NCI-H1105 (cell line): ENCODE measurements at places on chromosomes 7 and 10.

- DNase-seq, result no peak
Measured at GRCh38 chr10:114940735-114941134, 2.7 kb downstream of the TRUB1 start.

- DNase-seq, result no peak
Measured at GRCh38 chr7:121456015-121456414, 59.9 kb upstream of the FAM3C start.

- DNase-seq, result peak; percentile 8
Measured at GRCh38 chr10:51074238-51075028, at the start of gene PRKG1. TSS of gene PRKG1 (plus strand) at chr10:51074487.

DNA sequence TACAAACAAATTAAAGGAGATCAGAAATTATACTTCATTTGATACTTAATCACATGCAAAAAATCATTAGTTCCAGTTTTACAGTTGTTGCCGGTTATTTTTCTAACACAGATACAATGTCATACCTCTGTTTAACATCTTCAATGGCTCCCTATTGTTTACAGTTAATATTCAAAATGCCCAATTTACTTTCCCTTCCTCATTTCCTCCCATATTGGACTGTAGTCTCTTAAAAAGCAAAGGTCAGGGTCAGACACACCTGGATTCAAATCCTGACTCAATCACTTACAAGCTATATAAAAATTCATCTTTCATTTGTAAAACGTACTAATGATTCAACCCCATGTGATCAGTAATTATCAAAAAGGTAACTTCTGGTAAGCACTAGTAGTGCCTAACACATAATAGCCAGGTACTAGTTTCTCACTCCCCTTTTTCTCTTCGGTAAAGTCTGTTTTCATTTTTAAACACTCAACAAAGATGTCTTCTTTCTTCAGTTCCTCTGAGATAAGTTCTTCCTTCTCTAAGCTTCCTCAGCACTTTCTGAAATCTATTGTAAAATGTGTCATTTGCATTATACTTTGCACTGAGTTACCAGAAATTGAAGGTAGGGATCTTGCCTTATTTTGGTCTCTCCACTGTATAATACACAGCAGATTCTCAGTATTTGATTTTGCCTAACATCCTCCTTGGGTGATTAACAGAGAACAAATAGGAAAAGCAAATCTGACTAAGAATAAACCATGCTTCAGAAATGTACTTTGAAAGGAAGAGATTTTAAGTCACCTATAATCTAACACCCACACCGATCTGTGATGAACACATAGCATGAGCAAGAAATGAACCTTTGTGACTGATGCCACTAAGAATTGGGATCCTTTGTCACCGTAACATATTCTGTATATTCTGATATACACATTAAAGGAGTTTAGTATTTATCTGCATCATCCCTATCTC, 16.1 kb downstream of the KMT2C start:
- DNase-seq, result no peak

DNA sequence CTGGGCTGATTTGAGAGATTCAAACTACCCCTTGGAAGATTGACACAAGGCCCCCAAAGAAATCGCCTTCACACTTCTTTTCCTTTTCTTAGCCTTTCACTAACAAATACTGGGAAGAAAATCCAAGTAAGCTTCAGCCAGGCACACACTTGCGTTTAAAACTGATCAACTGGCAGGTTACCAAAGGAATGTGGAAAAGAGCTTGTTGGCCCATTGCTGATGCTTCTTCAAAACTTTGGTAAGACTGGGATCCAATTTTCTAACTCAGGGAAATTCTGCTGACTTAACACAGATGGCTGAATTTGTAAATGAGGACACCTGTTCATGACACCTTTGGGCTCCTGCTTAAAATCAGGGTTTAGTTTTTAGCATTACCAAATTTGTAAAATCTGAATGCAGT, 464.5 kb upstream of the GALNT17 start:
- DNase-seq, result no peak

- DNase-seq, result no peak
Measured at GRCh38 chr7:43764807-43765491, 6.5 kb downstream of the BLVRA start.

- DNase-seq, result no peak
Measured at GRCh38 chr10:75658036-75658435, 226.6 kb downstream of the LRMDA start.

DNA sequence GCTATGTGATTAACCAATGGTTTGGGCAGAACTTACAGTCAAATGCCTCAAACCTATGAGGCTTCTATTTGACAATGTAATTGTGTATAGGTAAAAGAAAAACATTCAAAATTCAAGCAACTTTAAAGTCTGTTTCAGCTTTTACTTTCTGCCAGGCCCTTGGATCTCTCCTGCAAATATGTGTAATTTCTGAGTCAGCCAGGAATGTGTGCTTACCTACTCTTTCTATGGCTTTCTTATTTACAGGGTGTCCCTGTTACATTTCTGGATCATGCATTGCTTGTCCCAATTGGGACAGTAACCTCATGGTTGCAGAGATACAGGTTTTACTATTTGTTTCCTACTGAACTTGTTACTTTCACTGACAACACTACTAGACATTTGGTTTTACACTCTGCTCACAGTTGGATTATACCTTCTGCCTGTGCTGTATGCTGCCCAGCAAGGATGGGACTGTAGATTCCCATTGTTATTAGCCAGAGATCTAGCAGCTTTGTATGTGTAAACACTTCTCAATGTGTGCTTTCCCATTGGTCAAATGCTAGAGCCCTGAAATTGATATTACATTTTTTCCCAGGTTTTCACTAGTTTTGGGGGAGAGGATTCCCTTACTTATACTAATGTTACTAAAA, 355.3 kb downstream of the ARL4A start:
- no peak for DNase-seq

DNA sequence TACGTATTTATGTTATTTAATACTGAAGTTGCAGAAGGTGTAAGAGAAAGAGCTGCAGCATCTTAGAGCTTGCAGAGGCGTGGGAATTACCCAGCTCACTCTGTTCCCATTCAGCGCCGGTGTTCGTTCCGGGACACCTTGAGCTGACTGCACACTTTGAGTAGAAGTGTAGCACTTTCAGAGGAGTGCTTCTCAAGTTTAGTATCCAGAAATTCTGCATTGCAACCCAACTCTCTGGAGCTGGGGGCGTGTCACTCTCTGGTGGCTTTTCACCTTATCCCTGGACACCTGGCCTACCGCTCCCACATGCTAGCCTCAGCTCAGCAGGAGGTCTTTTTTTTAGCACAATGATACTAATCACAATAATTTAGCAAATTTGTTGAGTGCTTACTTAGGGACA, 66.4 kb upstream of the SHH start:
- no peak for DNase-seq

DNA sequence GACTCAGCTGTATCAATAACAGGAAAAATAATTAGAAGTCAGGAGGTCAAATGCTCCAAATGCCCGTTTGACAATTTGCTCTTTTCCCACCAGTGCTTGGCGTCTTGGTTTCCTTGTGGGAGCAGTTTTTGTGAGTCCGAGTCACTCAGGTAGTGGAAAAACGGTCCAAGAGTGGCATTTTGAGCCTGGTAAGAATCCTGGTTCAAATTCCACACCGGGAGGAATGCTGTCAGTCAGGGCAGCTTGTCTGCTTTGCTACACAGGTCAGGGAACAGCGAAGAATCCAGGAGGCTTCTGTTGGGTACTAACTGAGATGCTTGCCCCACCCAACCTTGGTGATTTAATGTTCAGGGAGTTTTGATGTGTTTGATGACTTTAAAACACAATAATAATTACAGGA, 209.5 kb downstream of the HERPUD2 start:
- no peak for DNase-seq

DNA sequence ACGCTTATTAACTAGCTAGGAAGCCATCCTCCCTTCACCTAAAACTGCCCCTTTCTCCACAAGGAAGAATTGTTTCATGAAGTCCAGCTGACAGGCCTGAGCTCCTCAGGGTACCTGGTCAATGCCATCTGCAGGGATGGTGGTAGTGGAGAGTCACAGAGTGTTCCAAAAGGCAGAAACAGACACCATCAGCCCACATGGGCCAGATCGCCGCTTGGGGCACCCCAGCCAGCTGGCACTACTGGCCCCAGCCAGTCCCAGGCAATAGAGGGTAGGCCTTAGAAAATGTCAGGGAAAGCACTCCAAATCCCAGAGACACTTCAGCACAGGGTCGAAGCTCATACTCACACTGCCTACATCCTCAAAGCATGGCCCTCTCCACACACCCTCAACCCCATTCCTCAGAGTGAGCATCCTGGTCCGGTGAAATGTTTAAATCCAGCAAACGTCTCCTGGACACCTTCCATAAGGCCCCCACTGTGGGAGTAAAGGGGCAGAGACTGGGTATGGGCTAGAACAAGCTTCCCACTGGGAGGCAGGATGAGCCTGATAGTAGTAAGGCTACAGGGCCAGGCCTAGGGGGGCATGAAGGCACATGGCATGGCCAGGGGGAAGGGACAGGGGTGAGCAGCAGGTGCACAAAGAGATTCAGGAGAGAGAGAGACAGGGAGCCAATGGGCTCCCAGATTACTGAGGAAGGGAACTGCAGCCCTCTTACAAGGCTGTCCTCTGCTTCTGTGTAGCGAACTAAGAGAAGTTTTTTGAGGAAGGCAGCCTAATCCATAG, 1.9 kb downstream of the LRRC20 start:
- no peak for DNase-seq

- no peak for DNase-seq
Measured at GRCh38 chr10:29714096-29714874, 79.5 kb upstream of the SVIL start.

DNA sequence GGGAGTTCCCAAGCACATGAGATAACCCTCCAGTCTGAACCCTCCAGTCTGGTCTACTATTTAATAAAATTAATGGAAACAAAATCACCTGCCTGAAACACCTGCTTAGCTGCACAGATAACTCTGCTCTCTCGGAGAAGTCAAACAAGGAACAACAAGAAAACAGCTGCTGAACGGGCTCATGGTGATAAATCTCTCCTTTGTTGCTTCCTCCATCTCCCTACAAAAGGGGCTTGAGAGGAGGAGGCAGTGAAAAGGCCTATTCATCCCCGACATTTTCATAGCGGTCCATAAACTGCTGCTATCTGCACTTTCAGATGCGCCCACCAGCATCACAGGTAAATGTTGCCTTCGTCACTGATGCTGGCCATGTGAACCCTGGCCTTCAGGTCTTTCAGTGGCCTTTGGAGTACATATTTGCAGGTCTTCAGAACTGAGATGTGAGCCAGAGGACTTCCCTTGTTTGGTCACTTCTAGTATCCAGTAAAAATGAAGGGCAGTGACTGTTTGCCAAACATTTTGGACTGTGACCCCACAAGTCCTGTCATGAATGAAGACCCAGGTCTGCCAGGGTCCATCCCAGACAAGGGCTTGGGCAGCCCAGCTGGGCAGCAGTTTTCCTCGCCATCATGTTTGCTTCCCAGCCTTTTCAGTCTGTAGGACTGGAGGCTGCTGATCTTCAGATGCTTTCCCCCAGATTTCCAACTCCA, 15.9 kb downstream of the FKBP6 start:
- DNase-seq, result no peak

- DNase-seq, result no peak
Measured at GRCh38 chr10:129472696-129473555, 5.9 kb downstream of the MGMT start.

GRCh38 chr10:28768227-28768626, 90.9 kb downstream of the BAMBI start:
- DNase-seq, result peak; percentile 13

DNA sequence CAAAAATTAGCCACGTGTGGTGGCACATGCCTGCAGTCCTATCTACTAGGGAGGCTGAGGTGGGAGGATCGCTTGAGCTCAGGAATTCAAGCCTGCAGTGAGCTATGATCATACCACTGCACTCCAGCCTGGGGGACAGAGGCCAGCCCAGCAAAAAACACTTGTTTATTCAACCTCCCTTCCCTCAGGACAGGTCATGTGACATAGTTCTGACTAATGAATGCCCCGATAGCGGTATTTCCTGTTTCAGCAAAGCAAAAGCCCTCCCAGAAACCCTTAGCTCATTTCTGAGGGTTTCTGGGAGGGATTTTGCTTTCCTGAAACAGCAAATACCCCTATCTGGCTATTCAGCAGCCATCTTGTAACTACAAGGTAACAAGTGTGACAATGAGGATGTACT, 157.1 kb downstream of the GATA3 start:
- DNase-seq, result no peak

GRCh38 chr10:127940866-127941640, 34.1 kb downstream of the PTPRE start:
- no peak for DNase-seq

DNA sequence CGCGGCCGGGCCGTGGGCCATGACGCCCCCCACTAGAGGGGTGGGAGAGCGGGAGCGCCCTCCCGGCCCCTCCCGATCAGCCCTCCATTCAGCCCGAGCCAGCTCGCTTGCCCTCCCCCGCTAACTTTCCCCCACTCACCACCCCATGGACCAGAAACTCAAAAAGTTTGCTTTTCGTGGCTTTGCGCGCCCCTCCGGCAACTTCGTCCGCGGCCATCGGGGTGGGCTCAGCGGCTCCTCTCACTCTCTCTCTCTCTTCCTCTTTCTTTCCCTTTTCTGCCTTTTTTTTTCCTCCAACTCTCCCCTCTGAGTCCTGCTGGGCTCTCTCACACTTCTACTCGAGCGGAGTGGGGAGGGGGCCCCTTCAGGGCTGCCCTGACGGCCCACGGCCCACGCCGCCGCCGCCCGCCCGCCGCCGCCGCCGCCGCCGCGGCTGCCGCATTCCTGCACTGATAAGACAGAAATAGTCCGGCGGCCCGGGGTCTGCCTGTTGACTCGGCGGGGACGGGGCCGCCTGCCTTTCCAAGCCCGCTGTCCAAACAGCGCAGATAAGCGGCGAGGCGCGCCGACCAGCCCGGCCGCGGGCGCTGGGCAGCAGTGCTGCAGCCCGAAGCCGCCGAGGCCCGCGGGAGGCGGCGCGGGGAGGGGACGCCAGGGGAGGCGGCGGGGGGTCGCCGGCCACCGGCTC, at the start of gene SMARCD3:
SMARCD3 (minus strand) TSS at position 349 of the 688 bp plus-strand sequence; CDS start at position 217, 132 bp downstream.
- peak; percentile 46 for DNase-seq

GRCh38 chr7:18619311-18619710, 123.8 kb downstream of the HDAC9 start:
- DNase-seq, result no peak

DNA sequence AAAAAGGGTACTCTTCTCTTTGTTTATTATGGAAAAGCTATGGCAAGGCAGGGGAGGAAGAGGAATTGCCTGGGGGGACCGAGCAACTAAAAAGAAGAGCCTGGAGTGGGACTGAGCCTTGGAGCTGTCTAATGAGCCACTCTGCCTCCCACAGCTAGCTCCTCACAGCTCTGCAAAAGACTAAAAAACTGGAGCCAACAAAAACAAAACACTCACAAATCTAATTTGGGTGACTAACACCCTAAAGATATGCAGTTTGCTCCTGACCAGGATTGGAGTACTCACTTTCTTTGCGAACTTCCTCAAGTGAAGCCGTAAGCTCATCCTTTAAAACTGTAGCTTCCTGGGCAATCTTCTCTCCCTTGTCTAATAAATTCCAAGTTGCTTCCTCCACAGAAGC, 89.4 kb downstream of the CTNNA3 start:
- no peak for DNase-seq

- DNase-seq, result no peak
Measured at GRCh38 chr7:105010504-105011130, 3.4 kb upstream of the KMT2E start.

- no peak for DNase-seq
Measured at GRCh38 chr10:121260377-121260776, 337.9 kb downstream of the FGFR2 start.
